ELR (cell line): ENCODE measurements at places on chromosomes 13 and 19.

GRCh38 chr13:29587645-29588044, 7.8 kb downstream of the SLC7A1 start:
- DNase-seq: no peak

GRCh38 chr13:52903320-52903719, 54.9 kb upstream of the PCDH8 start:
- no peak for DNase-seq

DNA sequence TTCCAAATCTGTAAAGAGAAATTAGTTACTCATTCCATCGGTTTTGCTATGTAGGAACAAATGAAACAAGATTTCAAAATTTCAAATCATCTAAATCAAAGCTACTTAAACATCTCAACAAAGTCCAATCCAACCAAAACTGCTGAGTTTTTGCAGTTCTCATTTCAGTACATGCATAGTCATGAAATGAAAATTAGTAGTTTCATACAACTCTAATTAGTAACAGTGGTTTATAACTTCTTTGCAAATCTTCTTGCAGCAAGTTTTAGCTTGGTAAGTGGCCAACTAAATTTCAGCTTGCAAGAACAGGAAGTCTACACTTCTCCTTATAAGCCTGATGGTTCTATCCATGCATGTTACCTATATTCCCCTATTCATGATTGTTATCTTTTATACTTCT, 75.6 kb downstream of the SPRY2 start:
- no peak for DNase-seq

DNA sequence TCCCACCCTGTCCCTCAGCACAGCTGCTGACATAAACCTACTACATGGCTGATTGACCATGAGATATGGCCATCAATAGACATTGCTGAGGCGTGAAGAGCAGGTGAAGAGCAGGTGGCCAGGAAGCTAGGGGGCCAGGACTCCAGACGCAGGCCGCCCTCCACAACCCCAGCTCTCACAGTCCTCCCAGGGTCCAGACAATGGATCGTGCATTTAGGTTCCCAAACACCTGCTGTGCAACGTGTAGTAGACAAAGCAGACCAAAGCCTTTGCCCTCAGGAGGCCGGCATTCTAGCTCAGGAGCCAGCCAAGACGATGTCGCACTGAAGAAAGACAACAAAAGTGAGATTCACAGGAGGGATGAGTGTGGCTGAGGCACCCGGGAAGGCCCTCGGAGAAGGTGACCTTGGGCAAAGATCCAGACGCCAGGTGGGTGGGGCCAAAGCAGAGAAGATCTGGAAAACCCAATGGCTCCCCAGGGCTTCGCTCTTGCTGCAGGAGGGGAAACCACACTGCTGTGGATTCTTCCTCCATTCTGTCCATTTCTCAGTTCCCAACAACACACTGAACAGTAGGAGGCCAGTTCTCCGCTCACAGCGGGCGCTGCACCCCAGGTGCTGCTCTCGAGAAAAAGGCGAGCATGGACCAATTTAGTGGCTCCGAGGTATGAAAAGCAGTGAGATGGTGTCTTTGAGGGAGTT, 1.4 kb downstream of the FFAR1 start:
- DNase-seq: no peak

DNA sequence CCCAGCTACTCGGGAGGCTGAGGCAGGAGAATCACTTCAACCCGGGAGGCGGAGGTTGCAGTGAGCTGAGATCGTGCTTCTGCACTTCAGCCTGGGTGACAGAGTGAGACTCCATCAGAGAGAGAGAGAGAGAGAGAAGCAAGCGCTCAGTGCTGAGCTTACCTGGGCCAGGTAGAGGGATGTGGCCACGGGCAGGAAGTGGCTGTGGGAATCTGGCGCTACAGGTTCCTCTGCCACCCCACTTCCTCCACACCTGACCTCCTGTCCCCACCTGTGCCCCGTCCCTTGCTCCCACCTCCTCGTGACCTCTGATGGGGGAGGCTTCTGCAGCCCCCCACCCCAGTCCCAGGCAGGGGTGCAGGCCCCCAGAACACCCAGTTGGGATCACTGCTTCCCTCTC, 1.0 kb upstream of the NCCRP1 start:
- DNase-seq: no peak

GRCh38 chr13:20719783-20720182, 16.3 kb downstream of the IL17D start:
- no peak for DNase-seq

DNA sequence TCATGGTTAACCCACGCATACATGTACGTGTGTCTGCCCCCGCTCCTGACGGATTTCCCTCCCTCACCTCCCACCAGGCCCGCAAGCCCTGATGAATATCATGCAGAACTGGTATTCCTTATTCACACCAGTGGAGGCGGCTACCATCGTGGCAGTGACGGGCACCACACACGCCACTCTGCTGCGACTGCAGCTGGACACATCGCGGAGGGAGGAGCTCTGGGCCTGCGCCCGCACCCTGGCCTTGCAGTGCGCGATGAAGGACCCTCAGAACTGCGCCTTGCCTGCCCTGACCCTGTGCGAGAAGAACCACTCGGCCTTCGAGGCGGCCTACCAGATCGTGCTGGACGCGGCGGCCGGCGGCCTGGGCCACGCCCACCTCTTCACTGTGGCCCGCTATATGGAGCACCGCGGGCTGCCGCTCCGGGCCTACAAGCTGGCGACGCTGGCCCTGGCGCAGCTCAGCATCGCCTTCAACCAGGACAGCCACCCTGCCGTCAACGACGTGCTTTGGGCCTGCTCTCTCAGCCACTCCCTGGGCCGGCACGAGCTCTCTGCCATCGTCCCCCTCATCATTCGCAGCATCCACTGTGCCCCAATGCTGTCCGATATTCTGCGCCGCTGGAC, 35.0 kb downstream of the ZSWIM4 start:
- DNase-seq: no peak

DNA sequence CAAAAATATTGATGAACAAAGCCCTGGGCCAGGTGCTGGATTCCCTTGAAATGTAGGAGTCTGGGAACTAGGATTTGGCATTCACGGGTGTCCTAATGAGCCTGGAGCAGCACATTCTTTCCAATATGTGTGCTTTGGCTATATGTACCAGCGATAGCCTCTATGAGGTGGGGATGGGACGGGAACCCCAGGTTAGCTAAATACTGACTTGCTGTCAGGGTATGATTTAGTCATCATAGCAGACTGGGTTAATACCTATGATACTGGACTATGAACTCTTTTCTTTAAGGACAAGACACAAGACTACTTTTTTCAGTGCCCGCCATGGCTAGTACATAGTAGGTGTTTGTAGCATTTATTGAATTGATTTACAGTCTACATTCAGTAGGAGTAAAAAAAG, 152.7 kb downstream of the KCNRG start:
- DNase-seq: no peak

DNA sequence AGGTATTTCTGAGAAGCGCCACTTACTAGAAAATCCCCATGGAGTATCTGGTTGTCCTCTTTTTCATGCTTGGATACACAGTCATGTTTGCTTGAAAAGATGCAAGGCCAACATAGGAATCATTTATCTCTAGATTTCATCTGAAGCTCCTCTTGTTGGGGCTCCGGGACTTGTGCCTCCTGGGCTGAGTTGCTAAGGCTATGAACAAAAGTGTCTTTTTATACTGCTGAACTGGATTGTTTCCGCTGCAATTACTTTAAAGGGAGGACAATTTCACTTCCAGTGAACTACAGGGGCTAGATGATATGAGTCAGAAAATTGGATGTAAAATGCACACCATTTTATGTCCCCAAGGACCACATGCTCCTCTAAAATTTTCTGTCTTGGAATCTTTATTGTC, 114.1 kb downstream of the TNFSF13B start:
- DNase-seq: no peak

GRCh38 chr19:54633401-54633800, 3.1 kb downstream of the LILRB1 start:
- DNase-seq: no peak

GRCh38 chr13:103961129-103961528, 894.9 kb upstream of the SLC10A2 start:
- DNase-seq: no peak

- no peak for DNase-seq
Measured at GRCh38 chr13:31242916-31243315, 43.1 kb downstream of the B3GLCT start.

GRCh38 chr19:23222998-23223652, 27.1 kb downstream of the ZNF724 start:
- peak; percentile 3 for DNase-seq

GRCh38 chr19:43534816-43535761, 2.1 kb downstream of the ZNF575 start:
- peak; percentile 59 for DNase-seq

DNA sequence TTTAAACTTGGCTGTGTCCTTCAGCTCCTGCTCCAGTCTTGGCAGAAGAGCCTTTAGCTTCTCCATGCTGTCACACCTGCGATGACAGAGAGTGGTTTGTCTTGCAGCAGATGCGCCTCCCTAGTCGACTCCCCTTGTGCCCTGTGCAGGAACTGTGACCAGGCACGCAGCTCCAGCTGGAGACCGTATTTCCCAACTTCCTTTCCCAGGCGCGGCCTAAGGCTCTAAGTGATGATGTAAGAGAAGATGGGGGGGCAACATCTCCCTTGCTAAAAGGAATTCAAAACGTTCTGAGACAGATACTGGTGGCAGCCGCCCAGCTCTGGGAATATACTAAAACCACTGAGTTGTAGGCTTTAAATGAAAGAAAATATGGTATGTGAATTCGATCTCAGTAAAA, 16.3 kb downstream of the DCUN1D2 start:
- peak; percentile 36 for DNase-seq

GRCh38 chr13:110625771-110626321, 10.5 kb downstream of the NAXD start:
- DNase-seq: no peak

GRCh38 chr19:55426042-55426441, 17.1 kb downstream of the SHISA7 start:
- no peak for DNase-seq

DNA sequence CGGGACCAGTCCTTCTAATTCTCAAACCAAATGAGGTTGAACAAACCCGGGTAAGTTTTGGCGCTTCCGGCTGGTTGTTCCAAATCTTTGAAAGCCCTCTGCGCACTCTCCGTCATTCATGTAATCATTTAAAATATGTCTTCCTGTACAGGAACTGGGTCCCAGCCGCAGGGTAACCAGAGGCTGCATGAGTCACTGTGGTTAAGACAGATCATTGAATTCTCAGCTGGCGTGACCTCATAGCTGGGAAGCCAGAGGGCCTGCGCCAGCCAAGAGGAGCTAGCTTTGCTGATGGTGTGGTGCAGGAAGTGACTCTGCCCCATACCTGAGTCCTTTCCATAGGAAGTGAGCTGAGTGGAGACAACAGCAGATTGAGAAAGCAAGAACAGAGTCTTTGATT, 135.2 kb downstream of the TSHZ3 start:
- DNase-seq: peak; percentile 99

GRCh38 chr19:1766800-1767352, 13.6 kb downstream of the ONECUT3 start:
- DNase-seq: no peak

- peak; percentile 2 for DNase-seq
Measured at GRCh38 chr13:77415253-77416071, 88.6 kb upstream of the MYCBP2 start.

DNA sequence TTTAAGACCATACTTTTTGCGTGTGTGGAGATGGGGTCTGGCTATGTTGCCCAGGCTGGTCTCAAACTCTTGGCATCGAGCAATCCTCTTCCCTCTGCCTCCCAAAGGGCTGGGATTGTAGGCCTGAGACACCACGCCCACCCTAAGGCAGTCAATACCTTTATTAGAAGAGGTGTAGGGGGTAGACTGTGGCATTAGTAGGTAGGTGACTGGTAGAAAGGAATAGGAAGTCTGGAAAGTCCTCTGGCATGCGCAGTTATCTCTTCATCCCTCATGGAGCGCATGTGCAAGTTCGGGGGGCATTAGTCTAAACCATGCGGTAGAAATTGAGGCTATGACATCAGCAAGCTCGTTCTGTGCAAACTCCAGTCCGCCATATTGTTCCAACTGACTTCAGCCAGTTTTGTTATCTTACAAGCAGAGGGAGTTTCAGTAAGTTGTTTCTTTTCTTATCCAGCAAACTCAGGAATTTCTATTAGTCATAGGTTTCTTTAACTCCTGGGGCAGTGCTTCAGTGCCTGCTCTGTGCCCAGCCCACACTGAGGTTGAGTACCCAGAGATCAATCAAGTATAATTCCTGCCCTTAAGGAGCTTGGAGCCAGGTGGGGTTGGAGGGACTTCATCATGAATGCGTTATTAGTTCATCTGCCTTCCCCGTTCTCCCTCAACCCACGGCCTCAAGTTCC, 7.3 kb upstream of the RANBP3 start:
- DNase-seq: peak; percentile 70

DNA sequence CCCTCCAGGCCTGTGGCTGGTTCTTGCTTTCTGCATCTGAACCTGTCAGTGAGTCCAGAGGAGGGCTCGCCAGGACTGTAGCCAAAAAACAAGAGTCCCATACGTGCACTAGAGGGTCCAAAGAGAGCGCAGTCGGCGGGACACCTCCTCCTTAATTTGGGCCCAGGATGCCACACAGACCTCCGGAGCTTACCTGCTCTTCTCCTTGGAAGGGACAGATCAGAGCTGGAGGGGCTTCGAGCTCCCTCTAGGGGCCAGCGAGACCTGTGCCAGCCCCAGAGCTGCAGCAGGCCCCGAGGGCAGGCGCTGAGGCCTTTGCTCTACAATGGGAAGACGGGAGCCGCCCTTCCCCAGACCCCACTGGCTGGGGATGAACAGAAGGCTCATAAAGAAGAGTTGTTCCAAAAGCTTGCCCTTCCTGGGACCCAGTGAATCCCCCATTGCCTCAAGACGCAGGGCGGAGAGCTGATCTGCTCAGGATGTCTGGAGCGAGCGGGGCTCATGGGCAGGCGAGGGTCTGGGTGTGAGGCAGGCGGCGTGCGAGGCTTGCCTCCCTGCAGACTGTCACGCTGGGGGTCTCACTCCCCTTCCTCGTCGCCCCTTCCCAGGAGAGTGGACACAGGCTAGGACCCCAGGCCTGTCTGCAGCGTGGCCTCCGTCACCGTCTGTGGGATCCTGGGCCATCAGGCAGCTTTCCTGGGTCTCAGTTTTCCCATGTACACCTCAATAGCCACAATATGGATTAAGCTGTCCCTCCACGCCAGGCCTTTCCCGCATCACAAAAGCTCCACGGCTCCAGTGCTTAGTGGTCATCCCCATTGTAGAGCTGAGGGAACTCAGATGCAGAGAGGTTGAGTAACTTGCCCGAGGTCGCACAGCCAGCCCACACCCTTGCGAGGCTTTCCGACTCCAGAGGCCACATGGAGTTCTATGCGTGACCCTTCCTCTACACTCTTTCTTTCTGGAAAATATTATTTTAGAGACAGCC, 46.9 kb upstream of the VSTM2B start:
- peak; percentile 24 for DNase-seq

DNA sequence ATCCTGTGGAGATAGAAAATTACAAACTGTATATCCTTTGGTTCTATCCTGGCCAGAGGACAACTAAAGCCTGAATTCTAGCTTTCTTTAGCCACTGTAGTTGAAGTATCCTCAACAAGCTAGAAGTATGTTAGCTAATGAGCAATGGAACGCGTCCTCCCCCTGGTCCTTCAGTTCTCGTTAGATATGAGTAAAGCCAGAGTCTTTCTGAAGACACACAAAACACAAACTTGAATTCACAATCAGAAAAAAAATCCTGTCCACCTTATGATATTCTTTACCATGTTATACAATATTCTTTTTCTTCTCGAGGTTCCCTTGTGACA, 1527.0 kb upstream of the SLC10A2 start:
- no peak for DNase-seq
